H7 (cell line): ENCODE measurements at places on chromosomes 1 and 21.

DNA sequence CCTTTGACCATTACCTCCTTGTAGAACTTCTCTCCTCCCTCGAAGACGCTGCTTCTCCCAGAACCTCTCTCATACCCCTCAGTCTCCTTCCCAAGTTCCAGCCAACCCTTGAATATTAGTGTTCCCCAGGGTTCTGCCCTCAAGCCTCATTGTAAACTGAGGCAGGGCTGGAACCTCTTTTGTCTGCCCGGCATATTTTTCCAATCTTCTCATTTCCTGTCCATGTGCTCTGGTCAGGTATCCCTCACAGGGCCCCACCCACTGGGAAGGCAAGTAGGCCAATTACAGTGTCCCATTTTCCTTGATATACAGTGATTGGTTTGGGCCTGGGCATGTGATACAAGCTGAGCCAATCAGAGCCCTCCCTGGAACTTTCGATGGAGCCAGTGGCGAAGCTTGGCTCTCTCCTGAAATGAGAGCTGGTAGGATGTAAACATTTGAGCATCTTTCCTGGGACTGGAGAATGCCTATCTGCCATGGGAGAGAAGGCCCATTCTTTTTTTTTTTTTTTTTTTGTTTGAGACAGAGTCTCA lies 57.1 kb upstream of the ID3 start:
- no peak for DNase-seq

DNA sequence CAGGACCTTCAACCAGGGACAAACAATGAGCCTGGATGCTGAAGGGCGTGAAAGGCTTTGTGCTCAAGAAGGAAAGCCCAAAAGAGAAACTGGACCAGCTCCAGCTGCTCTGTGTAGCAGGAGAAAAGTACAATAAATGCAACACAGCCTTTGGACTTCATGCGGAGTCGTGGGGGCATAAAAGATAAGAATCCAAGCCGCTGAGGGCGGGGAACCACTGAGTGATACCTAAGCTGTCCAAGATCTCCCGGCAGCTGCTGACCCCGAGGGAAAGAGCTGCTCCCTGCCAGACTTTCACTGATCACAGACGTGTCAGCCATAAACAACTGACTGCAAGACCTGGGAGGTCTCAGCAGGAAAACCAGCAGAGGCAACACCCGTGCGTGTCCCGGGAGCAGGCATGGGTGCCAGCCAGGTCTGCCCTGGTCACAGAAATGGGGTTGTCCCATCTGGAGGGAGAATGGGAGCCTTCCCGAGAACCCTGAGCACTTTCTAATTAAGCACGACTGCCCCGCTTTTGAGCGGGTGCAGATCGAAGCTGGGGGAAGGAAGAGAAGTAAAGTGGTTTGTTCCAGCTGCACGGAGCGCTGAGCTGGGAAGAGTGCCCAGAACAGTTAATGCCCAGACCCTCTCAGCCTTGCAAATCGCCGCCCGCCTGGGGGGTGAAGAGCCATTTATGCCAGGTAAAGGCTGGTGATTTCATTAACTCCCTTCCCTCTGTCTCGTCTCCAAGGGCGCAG lies 68.3 kb upstream of the TARDBP start:
- peak; percentile 43 for DNase-seq

DNA sequence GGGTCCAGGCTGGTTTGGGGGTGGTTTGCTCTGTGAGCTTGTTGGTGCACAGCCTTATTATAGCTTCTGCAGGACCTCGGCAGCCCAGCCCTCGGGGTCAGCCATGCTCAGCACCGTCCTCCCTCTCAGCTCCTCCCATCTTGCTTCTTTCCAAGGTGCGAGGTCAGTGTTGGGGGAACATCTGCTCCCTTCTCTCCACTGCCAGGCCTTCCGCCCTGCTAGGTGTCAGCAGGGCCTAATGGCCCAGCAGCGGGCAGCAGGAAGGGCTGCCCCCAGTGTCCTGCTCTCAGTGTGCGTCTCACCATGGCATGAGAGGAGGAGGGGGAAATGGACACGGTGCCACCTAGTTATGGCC lies 36.5 kb upstream of the LRRC3 start:
- peak; percentile 17 for DNase-seq

DNA sequence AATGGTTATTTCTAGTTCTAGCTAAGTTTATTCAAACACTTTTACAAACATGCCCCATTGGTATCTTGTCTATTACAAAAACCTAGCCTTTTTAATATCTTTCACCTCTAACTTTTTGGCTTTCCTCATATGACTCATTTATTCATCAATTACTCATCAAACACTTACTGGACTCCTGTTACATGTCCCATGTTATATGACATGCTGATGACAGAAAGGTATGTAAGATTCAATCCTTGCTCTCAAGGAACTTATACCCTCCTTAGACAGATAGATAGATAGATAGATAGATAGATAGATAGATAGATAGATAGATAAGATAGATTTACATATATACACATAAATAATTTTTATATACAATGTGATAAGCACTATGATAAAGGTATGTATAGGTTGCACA lies 33.9 kb upstream of the INSL5 start:
- DNase-seq: no peak

DNA sequence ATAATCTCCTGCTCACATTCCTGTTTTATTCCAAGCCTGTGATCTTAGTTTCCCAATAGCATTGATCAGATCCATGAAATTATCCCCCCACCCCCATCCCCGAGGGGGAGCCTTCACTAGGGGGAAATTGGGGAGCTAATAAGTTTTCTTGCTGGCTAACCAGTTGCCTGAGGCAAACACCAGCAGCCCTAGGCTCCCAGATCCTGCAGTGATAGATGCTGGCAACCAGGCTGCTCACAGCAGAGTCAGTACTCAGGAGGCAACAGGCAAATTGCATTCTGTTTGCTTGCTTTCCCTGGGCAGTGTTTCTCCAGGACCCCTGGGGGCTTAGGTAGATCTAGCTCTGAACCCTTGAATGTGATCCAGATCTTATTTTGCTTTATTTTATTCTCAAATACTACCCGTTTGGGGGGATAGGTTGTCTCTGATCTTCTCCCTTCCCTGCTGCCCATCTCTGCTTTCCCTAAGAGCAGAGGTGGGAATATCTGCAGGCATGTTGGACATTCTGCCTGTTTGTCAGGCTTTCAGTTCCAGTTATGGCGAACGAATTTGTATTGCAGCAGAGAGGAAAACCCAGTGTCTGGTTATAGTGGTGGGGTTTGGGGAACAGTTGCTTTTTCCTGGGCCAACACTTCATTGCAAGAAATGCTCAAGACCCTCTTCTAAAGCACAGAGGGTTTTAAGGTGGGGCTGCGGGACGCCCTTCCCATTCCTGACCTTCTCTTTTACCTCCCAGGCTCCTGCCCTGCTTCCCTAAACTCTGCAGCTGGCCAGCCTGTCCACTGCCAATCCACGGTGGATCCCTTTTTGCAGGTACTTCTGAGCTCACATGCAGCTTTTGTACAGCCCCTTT lies 289.8 kb upstream of the PLXNA2 start:
- no peak for DNase-seq

DNA sequence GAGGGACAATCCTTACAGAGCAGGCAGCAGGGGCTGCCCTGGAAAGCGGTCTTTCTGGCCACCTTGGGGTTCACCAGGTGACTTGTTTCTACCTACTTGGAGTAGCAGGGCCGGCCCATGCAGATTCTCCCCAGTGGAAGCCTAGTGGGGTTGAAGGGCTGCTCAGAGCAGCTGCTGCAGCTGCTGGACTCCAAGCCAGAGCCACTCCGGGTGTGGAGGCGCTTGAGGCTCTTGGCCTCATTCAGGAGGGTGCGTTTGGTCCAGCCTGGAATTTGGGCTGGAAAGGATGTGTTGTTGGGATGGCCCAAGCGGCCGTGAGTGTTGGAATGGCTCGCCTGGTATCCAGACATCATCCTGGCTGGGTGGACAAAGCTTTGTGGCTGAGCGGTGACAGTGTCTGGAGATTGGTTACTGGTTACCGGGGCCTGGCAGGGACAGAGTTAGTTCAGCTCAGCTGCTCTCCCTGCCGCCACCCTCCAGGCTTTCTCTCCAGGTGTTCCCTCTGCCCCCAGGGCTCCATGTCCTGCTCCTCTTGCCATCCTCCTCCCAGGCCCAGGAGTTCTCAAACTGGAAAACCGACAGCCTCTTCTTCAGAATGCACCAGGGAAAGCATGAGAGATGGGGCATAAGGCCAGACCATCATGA lies 14.2 kb upstream of the HSPG2 start:
- no peak for DNase-seq

GRCh38 chr1:30477588-30477987 lies 245.8 kb downstream of the MATN1 start:
- DNase-seq: no peak

DNA sequence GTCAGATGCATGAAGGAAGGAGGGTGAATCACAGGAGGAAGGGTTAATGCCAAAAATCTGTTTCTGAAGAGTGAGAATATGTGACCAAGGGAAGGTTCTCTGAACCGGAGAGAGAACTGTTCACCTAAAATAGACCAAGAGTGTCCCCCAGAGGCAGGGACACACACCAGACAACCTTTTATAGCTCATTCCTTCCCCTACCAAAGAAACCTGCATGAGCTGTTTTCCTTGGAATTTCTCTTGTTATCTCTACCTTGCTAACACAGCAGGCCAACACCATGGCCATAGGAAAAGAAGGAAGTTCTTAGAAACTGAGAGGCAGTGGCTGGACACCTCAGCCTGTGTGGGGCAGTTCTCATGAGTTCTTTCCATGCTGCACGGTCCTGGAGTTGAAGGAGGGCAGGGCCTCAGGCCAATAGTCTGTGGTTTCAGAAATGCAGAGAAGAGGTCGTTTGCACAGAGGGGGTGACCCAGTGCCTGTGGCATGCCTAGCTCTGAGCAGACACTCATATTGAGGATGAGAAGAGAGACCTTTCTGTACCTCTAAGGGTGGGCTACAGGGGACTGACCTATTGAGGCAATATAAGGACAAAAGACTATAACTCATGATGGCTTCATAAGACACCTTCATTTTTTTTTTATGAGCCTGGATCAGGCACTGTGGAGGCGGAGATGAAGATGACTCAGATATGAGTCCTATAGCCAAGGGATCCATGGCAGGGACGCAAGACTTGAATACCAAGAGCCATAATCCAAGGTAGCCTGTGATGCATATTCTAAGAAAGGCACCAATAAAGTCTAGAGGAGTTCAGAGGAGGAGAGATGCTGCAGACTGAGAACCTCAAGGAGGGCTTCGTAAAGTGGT lies 39.4 kb downstream of the IGFN1 start:
- peak; percentile 51 for DNase-seq

DNA sequence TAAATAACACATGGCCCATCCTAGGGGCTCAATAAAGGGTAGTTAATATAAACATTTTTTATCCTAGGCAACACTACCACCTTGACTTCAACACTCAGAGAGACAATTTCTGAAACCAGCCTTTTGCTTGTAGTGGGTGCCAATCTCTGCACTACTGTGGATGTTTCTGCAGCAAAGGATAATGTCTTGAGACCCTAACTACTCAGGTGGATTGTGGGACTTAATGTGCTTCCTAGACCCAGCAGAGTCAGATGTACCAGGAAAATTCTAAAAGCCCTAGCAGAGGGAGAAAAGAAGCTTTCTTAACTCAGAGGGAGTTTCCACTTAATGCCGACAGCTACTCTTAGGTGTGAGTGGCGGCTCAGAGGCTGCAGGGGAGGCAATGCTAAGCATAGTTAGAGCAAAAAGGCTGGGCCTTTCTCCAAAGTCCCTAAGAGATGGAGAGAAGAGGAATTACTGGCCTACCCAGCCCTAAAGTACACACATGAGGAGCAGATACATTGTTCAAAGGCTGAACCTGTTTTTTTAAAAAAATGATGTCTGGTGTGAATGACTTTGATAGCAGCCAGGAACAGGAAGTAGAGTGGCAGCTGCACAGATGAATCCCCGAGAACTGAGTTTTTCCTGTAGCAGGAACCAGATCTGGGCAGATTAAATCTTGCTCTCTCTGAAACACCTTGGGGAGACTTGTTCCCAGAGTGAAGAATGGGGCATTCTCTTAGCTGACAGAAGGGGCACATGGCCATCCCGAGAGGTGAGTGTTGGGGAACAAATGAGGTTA lies 33.5 kb upstream of the ABCD3 start:
- no peak for DNase-seq
